ENCODE measurements at places on chromosomes 12 and 14. TPM values are rescaled to one million over a fixed set of nuclear protein-coding genes. Genes with fewer than 3 reads are reported as not detected.

- H3K27ac ChIP-seq = no peak overlapping the region
- DNase-seq = no peak
- H3K36me3 ChIP-seq = no peaks in the 10 kb centered on the region
- no peak overlapping the region for H3K4me3 ChIP-seq
- no peaks in the 10 kb centered on the region for H3K27me3 ChIP-seq
Measured at GRCh38 chr12:106433055-106433454, 75.5 kb downstream of the POLR3B start.

DNA sequence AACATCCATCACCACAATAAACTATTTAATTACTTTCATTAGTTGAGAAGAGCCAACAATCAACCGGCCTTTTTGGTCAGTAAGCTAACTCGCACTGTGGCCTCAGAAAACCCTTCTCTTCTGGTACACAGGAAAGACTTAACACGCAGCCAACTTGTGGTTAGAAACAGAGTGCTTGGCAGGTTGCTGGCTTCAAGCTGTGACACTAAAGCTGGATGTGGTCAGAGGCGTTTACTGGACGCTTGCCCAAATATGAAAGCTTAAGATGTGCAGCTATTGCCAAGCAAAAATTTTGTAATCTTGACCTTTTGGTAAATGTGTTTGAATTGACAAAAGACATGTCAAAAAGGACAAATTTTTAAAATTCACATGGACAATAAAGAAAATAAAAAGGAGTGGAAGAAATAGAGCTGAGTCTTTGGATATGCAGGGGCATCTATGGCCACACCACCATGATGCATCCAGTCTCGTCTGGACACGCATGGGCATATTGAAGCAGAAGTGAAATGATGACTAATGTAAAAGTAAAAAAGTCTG is 2.6 kb upstream of the KLRK1 start:
- no peaks in the 10 kb centered on the region for H3K4me1 ChIP-seq
- H3K27ac ChIP-seq = no peak overlapping the region
- DNase-seq = no peak
- no peaks in the 10 kb centered on the region for H3K27me3 ChIP-seq
- no peak overlapping the region for H3K4me3 ChIP-seq

DNA sequence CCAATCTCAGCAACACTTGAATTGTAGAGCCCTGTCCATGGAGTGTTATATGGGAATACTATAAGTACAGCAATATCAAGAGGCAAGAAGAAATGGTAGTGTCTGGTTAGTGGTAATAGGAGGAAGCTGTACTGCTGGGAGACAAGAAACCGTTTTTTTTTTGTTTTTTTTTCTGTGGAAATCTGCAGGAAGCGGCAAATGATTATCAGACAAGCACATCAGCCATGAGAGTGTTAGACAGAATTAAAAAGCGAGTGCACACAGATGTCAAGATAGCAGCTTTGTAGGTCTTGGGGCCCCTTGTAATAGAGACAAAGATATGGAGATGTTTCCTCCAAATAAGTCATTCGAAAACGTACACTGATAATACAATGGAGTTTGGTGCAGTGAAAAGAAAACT is 6.7 kb downstream of the TESPA1 start:
- no peak for DNase-seq
- H3K27me3 ChIP-seq = no peaks in the 10 kb centered on the region
- no peak overlapping the region for H3K27ac ChIP-seq
- H3K4me1 ChIP-seq = no peaks in the 10 kb centered on the region
- H3K4me3 ChIP-seq = no peak overlapping the region

DNA sequence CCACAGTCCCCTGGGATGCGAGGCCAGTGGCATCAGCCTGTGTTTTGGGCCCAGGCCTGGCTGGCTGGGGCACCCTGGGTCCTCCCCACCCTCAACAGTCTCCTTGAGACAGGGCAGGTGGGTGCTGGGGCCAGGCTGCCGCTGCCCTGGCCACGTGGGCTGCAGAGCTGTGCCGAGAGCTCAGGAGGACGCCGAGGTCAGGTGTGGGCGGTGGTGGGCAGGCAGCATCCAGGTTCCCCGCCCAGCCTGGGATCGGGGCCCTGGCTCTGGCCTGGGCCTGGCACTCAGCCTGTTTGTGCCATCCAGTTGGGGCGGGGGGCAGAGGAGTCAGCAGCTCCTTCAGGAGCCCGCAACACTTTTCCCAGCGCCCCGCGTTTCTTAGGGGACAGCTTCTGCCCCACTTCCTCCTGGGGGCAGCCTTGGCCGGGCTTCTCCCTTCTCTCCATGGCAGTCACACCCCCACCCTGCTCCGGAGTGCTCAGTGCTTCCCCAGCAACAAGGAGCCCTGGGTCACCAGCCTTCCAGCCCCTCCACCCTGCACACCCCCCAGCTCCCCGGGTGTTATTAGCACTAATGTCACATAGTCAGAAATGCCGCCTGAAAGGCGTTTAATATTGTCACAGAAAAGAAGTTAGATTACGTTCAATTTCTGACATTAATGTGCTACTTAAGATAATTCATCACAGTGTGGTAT is 30.8 kb downstream of the KIF26A start:
- H3K27me3 ChIP-seq = no peaks in the 10 kb centered on the region
- H3K36me3 ChIP-seq = peaks cover 2% of the 10 kb centered on the region
- H3K4me1 ChIP-seq = peaks cover 33% of the 10 kb centered on the region
- H3K4me3 ChIP-seq = no peak overlapping the region
- H3K27ac ChIP-seq = no peak overlapping the region

GRCh38 chr14:76465664-76466063 is 89.7 kb downstream of the ESRRB start:
- H3K27ac ChIP-seq = no peak overlapping the region
- H3K4me1 ChIP-seq = no peaks in the 10 kb centered on the region
- H3K4me3 ChIP-seq = no peak overlapping the region
- no peak for DNase-seq

DNA sequence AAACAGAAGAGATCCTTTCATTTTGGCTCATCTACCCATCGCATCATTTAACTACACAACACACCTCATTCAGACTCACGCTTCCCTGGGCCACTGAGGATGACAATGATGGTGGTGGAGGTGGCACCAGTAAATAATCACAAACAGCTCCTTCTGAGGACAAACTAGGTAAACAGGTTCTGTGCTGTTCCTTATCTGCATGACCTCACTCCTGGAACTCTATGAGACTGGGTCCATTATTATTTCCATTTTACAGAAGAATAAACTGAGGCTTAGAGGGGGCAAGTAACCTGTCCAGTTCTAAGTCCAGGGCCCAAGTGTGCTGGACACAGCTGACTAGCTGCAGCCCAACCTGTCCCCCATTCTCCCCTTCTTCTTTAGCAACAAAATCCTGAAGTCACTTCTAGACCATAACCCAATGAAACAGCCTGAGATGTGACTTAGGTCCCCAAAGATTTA is 50.4 kb downstream of the ITPK1 start:
- H3K4me1 ChIP-seq = no peaks in the 10 kb centered on the region
- DNase-seq = no peak

DNA sequence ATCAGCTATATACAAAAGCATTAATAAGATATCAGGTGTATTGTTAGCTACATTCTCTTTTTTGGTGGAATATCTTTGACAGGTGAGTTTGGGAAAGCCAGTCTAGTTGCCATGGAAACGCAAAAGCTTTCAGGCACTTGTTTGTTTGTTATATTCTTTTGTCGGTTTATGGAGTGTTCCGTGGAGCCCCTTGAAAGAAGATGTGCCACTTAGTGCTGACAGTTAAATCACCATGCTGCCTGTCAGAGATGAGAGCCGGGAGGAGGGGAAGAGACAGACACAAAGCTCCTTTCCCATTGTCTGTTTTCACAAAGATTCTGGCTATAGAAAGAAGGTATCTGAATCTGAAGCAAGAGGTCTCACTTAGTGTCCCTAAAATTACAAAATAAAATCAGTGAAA is 170.8 kb downstream of the SNAPC1 start:
- peaks cover 7% of the 10 kb centered on the region for H3K4me1 ChIP-seq
- H3K4me3 ChIP-seq = no peak overlapping the region
- no peaks in the 10 kb centered on the region for H3K27me3 ChIP-seq
- H3K36me3 ChIP-seq = no peaks in the 10 kb centered on the region
- DNase-seq = no peak

GRCh38 chr14:76958980-76959710 is 69.4 kb downstream of the IRF2BPL start:
- peaks cover 41% of the 10 kb centered on the region for H3K4me1 ChIP-seq
- 0 out of 2 replicates have a peak overlapping the region, but pooled peaks have one; percentile 12 for H3K27ac ChIP-seq
- no peak overlapping the region for H3K4me3 ChIP-seq
- no peaks in the 10 kb centered on the region for H3K27me3 ChIP-seq

GRCh38 chr12:95593266-95593871 is 42.1 kb upstream of the USP44 start:
- H3K27ac ChIP-seq = no peak overlapping the region
- peaks cover 7% of the 10 kb centered on the region for H3K4me1 ChIP-seq
- H3K36me3 ChIP-seq = no peaks in the 10 kb centered on the region
- no peak overlapping the region for H3K4me3 ChIP-seq

DNA sequence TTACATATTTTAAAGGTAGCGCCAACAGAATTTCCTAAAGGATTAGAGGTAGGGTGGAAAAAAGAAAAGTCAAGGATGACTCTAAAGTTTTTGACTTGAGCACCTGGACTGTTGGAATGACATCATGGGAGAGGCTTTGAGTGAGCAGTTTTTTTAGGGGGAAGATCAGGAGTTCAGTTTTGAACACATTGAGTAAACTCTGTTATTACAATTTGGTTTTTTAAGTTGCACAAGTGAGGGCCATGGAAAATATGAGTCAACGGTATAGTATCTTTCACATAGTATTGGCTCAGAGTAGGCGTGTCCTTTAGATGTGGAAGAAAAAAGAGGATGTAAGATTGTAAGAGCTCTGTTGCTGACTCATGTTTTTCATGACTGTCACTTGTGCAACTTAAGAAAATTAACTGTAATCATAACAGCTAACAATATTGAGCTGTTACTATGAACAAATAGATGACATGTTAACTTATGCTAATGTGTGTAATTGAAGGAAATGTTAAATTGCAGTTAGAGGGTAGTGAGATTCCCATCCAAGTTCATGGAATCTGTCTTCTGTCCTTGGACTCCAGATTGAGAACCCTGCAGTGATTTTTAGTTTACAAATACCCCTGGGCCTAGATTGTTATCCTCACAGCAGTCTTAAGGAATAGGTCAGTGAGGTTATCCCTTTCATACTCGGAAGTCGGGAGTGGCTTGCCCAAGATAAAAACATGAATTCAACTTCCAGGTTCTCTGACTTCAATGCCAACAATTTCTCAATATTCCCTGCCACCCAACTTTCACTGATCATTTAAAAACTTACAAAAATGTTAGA is 48.2 kb upstream of the ATP2B1 start:
- no peaks in the 10 kb centered on the region for H3K36me3 ChIP-seq
- no peak overlapping the region for H3K27ac ChIP-seq
- H3K4me1 ChIP-seq = no peaks in the 10 kb centered on the region
- no peak overlapping the region for H3K4me3 ChIP-seq
- H3K27me3 ChIP-seq = no peaks in the 10 kb centered on the region

- H3K4me1 ChIP-seq = no peaks in the 10 kb centered on the region
- DNase-seq = no peak
- no peak overlapping the region for H3K27ac ChIP-seq
- no peak overlapping the region for H3K4me3 ChIP-seq
- no peaks in the 10 kb centered on the region for H3K27me3 ChIP-seq
Measured at GRCh38 chr12:52915637-52916036, 10.8 kb upstream of the KRT8 start.

- peaks cover 56% of the 10 kb centered on the region for H3K27me3 ChIP-seq
- H3K4me1 ChIP-seq = no peaks in the 10 kb centered on the region
- DNase-seq = no peak
Measured at GRCh38 chr14:105485739-105486162, 935 bp upstream of the CRIP1 start.

GRCh38 chr14:103738701-103739451 is 23.3 kb downstream of the ZFYVE21 start:
- H3K27ac ChIP-seq = no peak overlapping the region
- no peaks in the 10 kb centered on the region for H3K27me3 ChIP-seq
- H3K4me1 ChIP-seq = peaks cover 1% of the 10 kb centered on the region
- DNase-seq = no peak
- H3K36me3 ChIP-seq = no peaks in the 10 kb centered on the region
- no peak overlapping the region for H3K4me3 ChIP-seq

GRCh38 chr14:58699681-58700205 is 62.0 kb downstream of the DACT1 start:
- H3K4me1 ChIP-seq = no peaks in the 10 kb centered on the region
- no peaks in the 10 kb centered on the region for H3K36me3 ChIP-seq

GRCh38 chr12:93149229-93149628 is 220.1 kb upstream of the EEA1 start:
- no peaks in the 10 kb centered on the region for H3K4me1 ChIP-seq
- no peaks in the 10 kb centered on the region for H3K27me3 ChIP-seq
- no peak overlapping the region for H3K4me3 ChIP-seq

DNA sequence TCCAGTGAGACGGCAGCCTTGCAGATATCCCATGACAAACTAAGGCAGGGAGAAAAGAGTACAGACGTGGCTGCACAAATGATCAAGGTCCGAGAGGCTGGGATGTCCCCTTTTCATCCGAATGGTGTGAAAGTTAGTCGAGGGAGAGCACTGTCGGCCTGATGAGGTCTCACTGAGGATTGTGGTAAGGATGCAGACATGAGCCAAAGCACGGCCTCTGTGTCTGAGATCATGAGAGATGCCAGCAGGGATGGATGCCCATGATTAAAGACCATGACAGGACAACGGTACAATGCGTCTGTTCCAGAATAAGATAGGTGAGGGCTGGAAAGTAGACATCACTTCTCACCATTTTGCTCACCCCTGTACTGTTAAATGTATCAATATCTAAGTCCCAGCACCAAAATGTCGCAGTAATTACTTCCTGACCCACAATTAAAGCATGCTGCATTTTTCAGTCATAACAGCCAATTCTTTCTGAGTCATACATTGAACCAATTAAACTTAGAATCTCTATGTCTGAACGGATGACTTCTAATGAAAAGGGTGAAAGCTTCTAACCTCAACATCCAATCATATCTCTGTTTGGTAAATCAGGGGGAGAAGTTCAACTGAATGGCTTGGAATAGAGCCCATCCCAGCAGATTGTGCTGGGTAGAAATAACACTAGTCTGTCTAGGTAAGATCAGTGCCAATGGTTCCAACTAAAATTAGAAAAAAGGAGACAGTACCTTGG is 249.6 kb upstream of the SOX5 start:
- H3K27ac ChIP-seq = no peak overlapping the region
- no peak overlapping the region for H3K4me3 ChIP-seq
- no peaks in the 10 kb centered on the region for H3K27me3 ChIP-seq
- H3K36me3 ChIP-seq = no peaks in the 10 kb centered on the region

GRCh38 chr12:9256341-9256740 is 48.1 kb upstream of the PZP start:
- no peaks in the 10 kb centered on the region for H3K4me1 ChIP-seq
- no peaks in the 10 kb centered on the region for H3K36me3 ChIP-seq
- no peak overlapping the region for H3K27ac ChIP-seq
- no peak overlapping the region for H3K4me3 ChIP-seq
- DNase-seq = no peak

The TMPRSS12 gene
- not detected for total RNA-seq

The FAM222A gene
- total RNA-seq = 1.1 TPM

The ACSS3 gene
- 22.7 TPM for total RNA-seq
